ENCODE measurements at places on chromosomes 11 and 22.

GRCh38 chr11:105840391-105840790 lies 181.6 kb downstream of the MSANTD4 start:
- no peak for DNase-seq

GRCh38 chr11:119941636-119942411 lies 196.1 kb downstream of the TRIM29 start:
- DNase-seq = no peak

GRCh38 chr11:38718049-38718448 lies 2120.0 kb upstream of the RAG2 start:
- no peak for DNase-seq

DNA sequence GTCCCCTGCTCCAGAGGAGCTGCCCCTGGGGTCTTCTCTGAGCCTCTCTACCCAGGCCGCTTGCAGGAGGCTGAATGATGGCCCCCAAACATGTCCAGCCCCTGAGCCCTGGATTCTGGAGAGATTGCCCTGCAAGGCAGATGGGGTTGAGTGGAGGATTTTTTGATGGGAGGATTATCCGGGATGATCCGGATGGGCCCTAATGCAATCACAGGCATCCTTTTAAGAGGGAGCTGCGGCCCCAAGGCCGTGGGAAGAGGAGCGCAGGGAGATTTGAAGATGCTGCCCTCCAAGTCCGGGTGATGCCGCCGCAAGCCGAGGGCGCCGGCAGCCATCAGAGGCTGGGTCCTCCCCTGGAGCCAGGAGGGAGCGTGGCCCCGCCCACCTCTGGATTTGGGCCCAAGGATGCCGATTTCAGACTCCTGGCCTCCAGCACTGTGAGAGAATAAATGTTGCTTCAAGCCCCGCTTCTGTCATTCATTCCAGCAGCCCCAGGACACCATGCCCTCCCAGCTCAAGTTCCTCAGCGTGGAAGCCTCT lies 66.0 kb downstream of the WNT7B start:
- no peak for DNase-seq

DNA sequence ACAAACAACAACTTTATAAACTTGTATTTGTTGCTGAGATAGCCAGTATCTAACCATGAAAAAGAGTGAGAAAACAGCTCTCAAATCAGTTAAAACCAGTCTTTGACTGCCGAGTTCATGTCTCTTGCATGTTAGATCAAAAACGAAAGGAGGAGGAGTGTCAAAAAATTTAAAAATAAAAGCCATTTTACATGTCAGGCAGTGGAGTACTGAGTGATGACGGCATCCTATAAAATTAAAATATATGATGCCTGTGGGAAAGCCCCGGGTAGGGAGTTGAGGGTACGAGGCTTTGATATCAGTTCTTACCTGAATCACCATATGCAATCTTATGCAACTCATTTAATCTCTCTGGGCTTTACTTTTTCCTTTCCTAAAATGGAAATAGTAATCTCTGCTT lies 117.3 kb downstream of the ETS1 start:
- no peak for DNase-seq

DNA sequence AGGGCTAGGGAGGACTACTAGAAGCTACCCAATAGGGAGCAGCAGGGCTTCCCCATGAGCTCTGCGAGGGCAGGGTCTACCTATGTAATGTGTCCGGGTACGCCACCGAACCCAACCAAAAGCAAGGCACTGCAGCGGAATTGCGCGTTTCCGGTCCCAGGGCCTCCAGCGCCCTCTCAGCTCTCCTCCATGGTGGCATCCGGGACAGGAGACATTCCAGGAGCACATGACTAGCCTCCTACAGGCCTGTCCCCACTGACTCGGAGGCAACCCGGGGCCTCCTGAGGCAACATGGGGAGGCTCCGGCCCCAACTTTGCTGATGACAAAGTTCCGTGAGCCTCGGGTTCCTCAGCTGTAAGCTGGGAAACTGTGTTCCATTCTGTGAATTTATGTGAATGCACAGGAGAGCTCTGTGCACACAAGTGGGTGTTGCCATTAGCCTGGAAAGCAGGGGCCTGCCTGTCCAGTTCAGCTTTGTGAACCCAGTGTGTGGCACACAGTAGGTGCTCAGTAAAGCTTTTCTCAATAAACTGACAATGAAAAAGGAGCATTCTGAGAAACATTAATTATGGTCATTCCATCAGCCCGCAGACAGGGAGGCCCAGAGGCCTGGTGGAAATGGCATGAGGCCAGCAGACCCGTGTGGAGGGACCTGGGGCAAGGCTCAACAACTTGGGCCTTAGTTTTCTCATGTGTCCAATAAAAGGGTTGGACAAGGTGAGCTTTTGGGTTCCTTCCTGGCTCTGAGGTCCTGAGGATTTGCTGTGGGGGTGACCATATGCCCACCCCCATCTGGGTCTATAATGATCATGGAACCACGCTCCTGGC lies 50.3 kb downstream of the CHRDL2 start:
- no peak for DNase-seq

GRCh38 chr11:65718964-65719492 lies 1.6 kb downstream of the RNASEH2C start:
- no peak for DNase-seq

DNA sequence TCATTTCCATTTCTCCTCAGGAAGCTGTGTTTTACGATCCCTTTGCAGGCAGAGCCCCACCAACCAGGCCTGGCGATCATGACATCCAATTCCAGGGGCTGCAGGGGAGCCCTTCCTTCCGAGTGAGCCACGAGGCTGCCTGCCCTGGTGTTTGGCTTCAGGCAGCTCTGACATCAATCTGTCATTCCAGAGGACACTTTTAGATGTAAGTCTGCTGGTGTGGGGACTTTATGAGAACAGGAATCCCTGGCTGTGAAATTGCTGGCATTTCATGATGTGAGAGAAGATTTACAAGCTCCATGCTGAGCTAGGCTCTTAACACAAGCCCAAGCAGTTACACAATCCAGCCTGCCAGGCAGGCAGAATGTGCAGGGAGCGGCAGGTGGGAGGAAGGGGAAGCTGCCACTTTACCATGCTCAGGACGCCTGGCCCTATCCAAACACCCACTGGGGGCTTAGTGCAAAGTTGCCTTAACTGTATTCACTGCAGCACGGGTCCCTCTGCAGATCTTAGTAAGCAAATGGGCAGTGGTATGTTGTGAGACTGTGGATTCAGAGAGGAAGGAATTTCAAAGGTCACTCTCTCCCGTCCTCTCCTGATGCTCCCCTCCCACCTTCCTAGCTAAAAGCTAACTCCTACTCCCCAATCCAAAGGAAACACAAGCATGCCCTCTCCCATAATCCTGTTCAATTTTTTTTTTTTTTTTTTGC lies 43.4 kb upstream of the MICAL2 start:
- no peak for DNase-seq

DNA sequence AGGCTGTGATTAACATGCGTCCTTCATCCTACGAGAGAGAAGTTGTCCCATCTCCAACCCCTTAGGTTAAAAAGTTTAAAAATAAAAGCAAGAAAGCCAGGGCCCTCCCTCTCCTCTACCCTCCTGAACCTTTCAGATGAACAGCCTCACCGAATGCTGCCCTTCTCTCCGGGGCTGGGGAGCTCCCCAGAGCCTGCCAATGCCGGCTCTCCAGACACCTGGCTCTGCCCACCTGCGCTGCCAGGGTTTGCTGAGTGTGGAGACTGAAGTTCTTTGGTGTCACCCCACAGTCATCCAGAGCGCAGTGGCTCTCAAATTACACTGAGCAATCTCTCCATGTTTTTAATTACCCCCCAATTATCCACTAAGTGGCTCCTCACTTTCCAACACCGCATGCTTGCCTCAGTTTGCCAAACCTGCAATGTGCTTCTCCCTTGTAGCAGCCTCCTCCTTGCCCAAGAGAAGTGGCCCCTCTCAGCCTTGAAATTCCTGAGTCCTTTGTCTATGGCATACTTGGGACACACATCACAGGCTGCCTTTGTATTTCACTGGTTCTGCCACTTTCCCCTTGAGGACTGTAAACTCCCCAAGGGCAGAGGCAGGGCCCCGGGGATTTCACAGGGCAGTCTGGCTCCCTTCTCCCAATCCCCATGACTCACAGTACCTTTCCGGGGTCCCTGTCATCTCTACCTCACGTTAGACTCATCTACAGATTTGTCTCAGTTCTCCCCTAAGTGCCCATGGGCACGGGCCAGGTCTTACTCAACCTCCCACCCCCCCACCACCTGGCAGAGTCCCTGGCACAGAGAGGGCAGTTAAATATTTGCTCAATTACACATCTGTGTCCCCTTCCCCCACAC lies 2.0 kb downstream of the MYH9 start:
- peak; percentile 76 for DNase-seq

DNA sequence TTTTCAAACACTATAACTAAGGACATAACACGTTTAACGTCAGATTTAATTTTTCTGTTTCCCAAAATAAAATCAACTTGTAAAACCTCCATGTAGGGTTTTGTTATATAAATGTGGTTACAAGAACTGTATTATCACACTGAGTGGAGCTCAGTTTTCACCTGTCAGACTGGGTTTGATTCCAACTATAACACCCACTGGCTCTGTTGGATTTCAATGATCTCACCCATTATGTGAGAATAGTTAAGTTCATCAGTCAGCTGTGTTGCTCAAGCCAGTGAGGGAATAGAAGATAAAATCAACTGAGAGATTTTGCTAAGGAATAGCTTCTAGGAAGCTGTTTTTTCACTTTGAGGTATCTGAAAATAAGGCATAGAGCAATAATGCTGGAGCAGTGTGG lies 5.1 kb upstream of the OR52R1 start:
- DNase-seq = no peak

GRCh38 chr22:50010676-50011446 lies 1.7 kb downstream of the IL17REL start:
- peak; percentile 57 for DNase-seq

DNA sequence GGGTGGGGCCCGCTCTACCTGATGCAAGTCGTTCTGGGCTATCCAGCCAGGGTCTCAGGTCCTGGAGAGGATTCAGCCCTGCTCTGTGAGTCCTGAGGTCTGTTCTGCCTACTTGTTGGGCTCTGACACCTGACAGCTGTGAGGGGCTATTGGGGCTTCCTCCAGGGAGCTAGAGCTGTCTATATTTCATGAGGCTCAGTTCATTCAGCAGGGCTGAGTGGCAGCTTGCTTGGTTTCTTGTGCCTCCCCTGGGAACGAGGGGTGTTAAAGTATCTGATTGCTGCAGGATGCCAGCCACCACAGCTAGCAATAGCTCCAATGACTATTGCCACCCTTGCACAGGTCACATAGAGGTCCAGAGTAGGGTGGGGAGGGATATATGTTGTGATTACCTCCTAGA lies 26.7 kb downstream of the INSC start:
- no peak for DNase-seq

GRCh38 chr22:47990481-47990880 lies 1228.0 kb downstream of the TBC1D22A start:
- no peak for DNase-seq

GRCh38 chr11:13268791-13269190 lies 8.8 kb upstream of the BMAL1 start:
- DNase-seq = no peak

- no peak for DNase-seq
Observed at GRCh38 chr11:72750086-72750485, 2.1 kb downstream of the ARAP1 start.

- no peak for DNase-seq
Observed at GRCh38 chr11:12461516-12461915, 84.1 kb downstream of the PARVA start.

GRCh38 chr22:24217384-24217783 lies 27.5 kb downstream of the GGT5 start:
- no peak for DNase-seq

- DNase-seq = no peak
Observed at GRCh38 chr11:18692941-18693760, 5.4 kb upstream of the TMEM86A start.

GRCh38 chr22:42412744-42413333 lies 19.4 kb downstream of the NFAM1 start:
- no peak for DNase-seq

DNA sequence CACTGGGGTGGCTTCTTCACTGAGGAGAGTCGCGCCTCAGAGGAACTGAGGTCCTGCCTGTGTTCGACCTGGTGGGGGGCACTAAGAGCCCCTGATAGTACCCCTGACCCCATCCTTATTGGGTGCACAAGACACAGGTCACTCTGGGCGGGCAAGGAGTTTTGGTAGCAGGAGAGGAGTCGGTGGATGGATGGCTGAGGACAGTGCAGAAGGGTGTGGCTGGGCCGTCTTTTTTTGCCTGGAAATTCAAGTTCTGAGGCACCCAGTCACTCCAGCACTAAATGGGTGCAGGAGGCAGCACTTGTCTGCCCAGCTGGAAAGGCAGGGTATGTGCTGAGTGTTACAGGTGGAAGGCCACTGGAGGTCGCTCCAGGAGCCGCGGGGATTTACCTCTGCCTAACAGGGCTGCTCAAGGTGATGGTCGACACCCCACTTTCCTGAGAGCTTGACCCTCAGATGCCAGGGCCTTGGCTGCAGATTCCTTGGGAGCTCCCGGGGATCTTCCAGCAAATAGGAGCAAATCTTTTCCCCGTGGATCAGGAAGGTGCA lies 960 bp downstream of the TSSC4 start:
- DNase-seq = no peak

DNA sequence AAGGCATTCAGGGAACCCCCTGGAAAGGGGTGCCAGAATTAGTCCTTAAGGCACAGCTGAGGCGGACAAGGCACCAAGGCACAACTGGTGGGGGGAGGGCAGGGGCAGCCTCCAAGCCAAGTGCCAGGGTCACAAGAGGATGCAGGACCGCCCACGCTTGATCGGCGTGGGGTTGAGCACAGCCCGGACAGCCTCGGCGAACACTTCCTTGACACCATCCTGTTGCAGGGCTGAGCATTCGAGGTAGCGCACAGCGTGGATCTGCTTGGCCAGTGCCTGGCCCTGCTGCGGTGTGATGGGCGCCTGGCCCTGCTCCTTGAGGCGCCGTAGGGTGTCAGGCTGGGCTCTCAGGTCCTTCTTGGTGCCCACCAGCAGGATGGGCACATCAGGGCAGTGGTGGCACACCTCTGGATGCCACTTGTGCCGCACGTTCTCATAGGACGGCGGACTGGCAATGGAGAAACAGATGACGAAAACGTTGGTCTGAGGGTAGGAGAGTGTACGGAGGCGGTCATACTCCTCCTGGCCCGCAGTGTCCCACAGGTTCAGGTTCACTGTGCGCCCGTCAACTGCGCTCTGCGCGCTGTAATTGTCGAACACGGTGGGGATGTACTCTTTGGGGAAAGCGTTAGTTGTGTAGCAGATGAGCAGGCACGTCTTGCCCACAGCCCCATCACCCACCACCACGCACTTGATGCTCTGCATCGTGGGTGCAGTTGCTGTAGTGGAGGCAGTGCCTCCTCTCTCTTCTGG lies 13.1 kb downstream of the RHOG start:
- DNase-seq = no peak

DNA sequence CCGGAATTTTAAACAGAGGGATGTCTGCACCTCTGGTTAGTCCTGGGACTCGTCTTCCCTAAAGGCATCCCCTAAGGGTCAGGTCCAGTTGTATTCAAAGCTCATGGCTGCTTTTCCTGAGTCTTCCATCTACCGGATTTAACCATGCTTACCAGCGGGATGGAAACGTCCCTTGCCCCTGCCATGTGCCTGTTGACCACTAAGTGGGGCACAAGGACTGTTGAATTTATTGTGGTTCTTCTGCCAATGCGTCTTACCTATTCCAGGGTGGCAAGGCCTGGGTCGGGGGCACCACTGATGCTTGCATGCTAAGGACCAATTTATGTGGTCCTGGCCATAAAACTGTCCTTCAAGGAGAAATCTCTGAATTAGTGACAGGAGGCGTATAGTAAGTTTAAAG lies 25.6 kb downstream of the ANKRD42 start:
- DNase-seq = no peak

Data from effector memory CD4-positive, alpha-beta T cell (primary cell).